ENCODE measurements at places on chromosomes 5 and 9.
A peak's percentile ranks its signal among the peaks of the same experiment; 100 is the strongest.

DNA sequence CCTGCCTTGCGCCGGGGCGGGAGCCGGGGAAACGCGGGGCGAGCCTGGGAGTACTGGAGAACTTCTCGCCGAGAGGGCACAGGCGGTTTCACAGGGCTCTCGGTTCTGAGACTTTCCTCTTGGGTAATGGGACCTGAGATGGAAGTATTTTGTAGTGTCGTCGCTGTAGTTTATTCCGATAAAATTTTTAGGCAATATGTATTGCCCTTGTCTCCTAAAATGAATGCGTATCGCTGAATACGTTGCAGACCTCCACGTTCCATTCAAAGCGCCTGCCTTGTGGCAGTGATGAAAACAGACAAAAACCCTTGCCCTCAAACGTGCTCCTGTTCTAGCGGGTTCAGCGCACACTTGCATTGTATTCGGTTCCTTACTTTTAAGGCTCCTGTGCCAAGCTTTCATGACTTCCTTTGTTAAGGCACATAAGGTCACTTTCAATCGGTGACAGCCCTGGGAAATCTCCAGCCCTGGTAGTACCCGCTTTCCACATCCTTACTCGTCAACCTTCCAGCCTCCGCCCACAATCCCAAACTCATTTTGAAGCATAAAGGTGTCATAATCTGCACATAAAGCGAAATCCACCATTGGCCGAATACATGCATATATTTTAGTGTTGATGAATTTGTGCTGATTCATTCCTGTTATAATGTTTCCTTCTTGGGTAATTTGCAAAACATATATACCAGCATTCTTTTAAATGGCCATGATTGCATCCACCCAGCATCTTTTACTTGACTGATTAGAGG lies 694 bp downstream of the RMI1 start:
- DNase-seq = no peak

DNA sequence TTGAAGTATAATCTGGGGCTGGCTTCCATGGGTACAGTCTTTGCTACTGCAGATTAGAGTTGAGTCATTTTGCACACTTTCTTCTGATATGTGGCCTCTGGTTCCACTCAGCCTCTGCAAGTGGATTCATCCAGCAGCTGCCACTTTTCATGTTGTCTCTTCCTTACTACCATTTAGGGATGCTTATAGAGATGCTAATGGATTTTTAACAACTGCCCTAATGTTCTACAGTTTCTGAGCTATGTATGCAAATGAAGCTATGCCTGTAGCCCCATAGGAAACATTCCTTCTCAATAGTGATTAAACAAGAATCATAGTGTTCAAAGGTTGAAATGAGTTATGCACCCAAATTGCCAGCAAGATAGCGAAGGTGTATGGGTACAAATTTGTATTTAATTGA lies 456.0 kb upstream of the ITGA1 start:
- DNase-seq = no peak

GRCh38 chr9:129624168-129624759 lies 1.7 kb upstream of the NTMT1 start:
- peak; percentile 40 for DNase-seq

DNA sequence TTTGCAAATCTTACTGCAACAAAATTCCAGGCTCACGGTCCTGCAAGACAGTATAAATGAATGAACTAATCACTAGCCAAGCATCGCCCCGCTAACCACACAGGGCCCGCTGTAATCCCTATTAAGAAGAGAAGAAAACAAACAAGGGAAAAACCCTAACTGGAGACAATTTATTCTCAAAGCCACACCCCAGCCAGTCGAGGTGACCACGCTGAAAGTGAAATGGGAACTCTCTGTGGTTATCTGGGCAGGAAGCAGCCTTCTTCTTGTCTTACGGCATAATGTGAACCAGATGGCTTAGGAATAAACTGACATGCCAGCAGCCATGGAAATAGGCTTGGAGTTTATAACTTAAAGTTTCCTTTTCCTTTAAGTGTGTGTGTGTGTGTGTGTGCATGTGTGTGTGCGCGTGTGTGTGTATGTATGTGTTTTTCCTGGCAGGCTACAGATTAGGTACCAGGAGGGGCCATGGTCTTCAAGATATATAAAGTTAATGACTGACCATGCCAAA lies 120.2 kb downstream of the SEMA6A start:
- no peak for DNase-seq

Data from activated CD4-positive, CD25-positive, alpha-beta regulatory T cell treated with anti-CD3 and anti-CD28 coated beads, Interleukin-2, amount 50 U/mL, for 16 hours (primary cell).